ENCODE measurements at places on chromosomes 1 and 21.

- DNase-seq = no peak
Measured at GRCh38 chr1:119038363-119038762, 50.2 kb upstream of the TBX15 start.

GRCh38 chr1:192808163-192808517, 699 bp upstream of the RGS2 start:
- no peak for DNase-seq

GRCh38 chr21:42809577-42810475, 69.5 kb downstream of the WDR4 start:
- DNase-seq = no peak

GRCh38 chr1:111512931-111513330, 9.5 kb upstream of the ADORA3 start:
- no peak for DNase-seq

GRCh38 chr1:172824209-172824608, 165.3 kb downstream of the FASLG start:
- no peak for DNase-seq

DNA sequence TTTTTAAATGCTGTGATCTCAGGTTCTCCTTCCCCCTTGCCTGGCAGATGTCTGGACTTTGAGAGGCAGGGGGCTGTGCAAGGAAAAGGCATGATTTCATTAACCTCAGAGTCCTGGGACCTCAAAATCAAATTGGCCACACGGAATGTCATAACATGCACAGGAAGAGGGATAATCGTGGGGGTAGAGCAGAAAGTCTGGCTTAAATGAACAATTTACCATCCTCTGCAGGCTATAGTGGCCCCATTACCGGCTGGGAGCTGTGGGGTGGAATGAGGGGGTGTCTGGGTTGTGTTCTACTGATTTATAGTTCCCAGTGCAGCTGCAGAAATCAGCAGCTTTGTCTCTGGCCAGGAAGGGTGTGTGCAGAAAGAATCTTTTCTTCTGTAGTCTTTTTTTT, 10.8 kb downstream of the OPRD1 start:
- no peak for DNase-seq

GRCh38 chr1:1128454-1129139, 12.7 kb upstream of the C1orf159 start:
- no peak for DNase-seq

GRCh38 chr21:44902268-44903049, 18.2 kb downstream of the ITGB2 start:
- no peak for DNase-seq

DNA sequence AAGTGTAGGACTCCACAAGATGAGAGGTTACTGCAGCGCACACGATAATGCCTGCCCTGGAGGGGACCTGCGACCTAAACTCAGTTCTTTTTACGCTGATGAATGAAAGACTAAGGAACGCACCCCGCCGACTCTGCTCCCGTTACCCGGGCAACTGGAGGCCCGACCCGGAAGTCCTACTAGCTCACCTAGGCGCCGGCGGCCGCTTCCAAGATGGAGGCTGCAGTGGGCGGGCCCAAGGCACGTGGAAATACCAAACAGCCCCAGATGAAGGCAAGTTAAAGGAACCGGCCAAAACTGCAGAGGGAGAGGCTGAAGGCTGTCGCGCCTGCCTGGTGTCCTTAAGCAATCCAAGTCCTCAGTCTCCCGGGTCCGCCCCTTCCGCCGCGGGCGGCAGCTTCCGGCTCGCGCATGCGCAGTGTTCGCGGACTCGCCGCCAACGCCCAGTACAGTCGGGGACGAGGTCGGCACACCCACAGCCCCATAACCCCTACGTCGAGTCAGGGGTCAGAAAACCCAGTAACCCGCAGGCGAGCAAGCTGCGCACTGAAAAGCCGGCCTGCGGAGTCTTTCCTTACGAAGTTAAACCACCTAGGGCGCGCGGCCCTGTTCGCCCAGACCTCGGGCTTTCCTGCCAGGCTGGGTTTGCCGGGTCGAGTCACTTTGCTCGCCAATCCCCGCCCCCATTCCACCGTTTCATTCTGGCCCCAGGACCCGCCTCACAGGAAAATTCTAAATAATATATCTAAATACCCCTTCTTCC, at the start of gene SETD4:
TSS of gene SETD4 (minus strand) at position 368 of the 763 bp plus-strand sequence. CDS start 1,638 bp downstream, outside the sequence.
- DNase-seq = peak; percentile 96

GRCh38 chr1:90707363-90707710, 9.8 kb downstream of the BARHL2 start:
- peak; percentile 62 for DNase-seq

GRCh38 chr1:30675761-30676160, 47.6 kb downstream of the MATN1 start:
- no peak for DNase-seq

- DNase-seq = no peak
Measured at GRCh38 chr1:180534214-180534613, 24.6 kb upstream of the OVAAL start.

DNA sequence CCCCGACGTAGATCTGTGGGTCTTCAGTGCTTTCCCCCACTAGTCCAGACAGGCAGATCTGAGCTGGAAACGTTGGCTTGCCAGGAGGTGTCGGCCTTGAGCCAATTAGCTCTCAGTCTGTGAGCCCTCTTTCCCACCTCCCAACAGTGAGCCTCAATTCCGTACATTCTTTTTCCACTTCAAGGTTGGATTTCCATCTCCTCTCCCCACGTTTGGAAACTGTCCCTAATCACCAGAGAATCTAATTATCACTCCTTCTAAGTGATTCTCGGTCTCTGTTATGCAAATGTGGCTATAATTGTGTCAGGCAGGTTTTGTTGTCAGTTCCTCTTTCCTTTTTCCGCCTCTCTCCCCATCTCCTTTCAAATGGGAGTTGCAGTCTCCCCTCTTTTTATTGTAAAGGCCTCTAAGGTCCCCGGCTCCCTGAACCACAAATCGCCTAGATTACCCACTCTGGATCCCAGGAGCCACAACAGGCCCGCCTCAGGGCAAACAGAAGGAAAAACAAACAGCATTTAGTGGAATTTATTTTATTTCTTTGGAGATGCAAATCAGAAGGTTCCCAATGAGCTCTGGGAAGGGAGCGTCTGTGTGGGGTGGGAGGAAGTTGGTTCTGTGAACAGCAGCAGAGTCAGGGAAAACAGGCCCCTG, 29.4 kb upstream of the LRRN2 start:
- no peak for DNase-seq

- DNase-seq = peak; percentile 65
Measured at GRCh38 chr1:26029864-26030481, 8.4 kb downstream of the EXTL1 start.

DNA sequence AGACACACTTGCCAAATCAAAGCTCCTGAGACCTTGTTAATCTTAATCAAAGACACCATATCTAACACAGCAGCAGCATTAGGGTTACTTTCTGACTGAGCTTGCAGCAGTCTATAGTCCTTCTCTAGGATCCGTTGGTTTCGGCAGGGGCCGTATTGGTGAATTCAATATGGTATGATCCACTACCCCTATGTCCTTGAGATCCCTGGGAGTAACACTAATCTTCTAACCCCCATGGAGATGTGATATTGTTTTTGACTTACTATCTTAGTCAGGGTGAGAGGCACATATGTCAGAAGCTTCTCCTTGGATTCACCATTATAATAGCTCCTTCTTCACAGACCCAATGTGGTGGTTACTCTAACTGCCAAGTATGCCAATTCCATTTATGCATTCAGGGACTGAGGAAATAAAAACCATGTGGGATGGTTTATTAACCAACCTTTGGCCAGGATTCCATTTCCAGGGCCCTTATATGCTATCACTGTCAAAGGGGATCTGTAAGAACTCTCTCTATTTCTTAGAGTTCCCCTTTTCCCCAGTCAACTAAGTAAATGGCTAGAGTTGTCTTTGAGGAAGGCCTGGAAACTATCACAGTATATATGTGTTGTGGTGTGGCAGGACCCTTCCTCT, 673.6 kb upstream of the USP24 start:
- no peak for DNase-seq

DNA sequence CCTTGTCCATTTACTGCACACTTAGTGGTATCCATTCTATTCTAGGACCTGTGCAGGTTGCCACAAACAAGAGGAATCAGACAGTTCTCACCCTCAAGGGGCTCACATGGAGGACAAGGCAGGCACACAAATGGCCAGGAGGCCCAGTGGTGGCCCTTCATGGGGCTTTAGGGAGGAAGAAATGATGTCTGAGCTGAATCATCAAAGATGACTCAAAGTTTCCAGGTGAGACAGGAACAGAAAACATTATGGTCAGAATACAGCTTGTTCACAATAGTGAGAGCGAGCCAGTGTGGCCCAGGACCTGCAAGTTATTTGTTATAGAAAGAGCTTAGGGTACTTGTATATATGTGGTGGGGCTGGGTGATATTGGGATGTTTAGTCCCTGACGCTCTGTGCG, 26.4 kb downstream of the SHISAL2A start:
- no peak for DNase-seq

- no peak for DNase-seq
Measured at GRCh38 chr1:111600886-111601386, 18.7 kb upstream of the RAP1A start.

GRCh38 chr1:93827128-93827527, 51.9 kb downstream of the DNTTIP2 start:
- no peak for DNase-seq

DNA sequence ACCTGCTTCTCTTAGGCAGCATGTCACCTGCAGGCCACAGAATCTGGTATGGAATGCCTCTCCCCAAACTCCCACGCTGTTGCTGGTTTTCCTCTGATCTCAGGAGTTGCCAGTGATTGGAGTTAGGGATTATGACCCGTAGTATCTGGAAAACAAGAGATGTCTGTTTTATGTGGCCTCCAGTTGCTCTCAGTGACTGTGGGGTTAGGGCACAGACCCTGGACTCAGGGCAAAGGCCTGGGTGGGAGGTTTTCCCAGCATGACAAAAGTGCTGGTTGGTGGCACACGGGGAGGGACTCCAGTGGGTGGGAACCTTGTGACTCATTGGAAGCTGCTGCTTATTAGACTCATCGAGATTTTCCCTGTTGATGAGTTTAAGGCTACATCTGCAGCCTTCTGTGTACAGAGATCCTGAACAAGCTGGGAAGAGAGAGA, at the start of gene NR1I3:
TSS of gene NR1I3 (minus strand) at position 165 of the 435 bp plus-strand sequence. CDS start 1,638 bp downstream, outside the sequence.
- no peak for DNase-seq

GRCh38 chr1:84278905-84279304, 22.6 kb upstream of the SAMD13 start:
- no peak for DNase-seq

- no peak for DNase-seq
Measured at GRCh38 chr1:218537122-218537913, 192.2 kb downstream of the TGFB2 start.

GRCh38 chr1:109229531-109230127, 15.9 kb downstream of the SARS1 start:
- no peak for DNase-seq

GRCh38 chr1:53968125-53968513, 22.0 kb downstream of the LRRC42 start:
- DNase-seq = no peak

DNA sequence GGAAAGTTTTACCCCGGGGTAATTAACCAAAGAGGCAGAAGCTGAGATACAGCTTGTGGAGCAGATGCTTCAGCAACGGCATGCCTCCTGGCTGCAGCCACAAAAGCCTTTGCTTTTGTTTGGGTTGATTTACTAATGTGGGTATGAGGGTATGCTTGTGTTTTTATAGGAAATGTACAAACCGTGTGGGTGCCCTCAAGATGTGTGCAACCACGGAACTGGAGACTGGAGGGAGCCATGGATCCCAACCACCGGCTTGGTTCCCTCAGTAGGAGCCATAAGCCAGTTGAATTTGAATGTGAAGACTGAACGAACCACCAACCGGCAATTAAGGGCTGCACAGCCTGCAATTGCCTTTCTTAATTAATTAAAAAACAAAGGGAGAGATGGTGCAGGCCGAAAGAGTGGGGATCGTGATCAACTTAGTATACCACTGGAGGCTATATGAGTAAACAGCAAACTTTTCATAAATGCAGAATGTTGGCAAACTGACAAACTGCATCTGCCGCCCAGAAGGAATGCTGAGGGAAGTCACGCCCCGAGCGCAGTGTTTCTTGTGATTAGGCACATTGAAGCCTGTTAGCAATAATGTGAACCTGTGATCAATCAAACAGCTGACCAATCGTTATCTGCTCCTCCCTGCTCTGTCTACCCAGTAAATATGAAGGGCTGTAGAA, 104.1 kb downstream of the DISP1 start:
- no peak for DNase-seq

GRCh38 chr21:44958471-44959191, 18.8 kb downstream of the SLX9 start:
- DNase-seq = no peak

DNA sequence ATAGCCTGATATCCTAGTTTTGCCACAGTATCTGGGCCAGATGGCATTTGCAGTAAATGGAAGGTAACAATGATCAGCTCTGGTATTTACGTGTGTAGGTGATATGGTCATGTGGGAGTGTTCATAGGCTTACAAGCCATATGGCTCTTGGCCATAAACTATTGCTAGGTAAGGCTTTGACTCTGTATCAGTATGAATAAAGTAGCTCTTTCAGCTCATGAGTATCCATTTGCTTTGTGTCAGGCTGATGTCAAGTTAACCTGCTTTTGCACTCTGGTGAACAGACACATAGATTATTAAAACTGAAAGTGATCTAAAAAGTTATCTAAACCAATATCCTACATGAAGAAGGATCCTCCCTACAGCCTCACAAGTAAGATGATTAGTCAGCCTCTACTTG, 69.0 kb downstream of the DDR2 start:
- DNase-seq = no peak

GRCh38 chr1:184048561-184049240, 2.8 kb upstream of the TSEN15 start:
- no peak for DNase-seq

- DNase-seq = no peak
Measured at GRCh38 chr1:241095847-241096246, 261.2 kb downstream of the RGS7 start.

- DNase-seq = peak; percentile 74
Measured at GRCh38 chr1:193462629-193463320, 276.4 kb upstream of the B3GALT2 start.

GRCh38 chr1:175894581-175894980, 151.2 kb upstream of the TNR start:
- DNase-seq = no peak

GRCh38 chr1:235019961-235020360, 108.7 kb downstream of the TOMM20 start:
- no peak for DNase-seq

- no peak for DNase-seq
Measured at GRCh38 chr1:236753964-236754363, 41.1 kb upstream of the MTR start.

DNA sequence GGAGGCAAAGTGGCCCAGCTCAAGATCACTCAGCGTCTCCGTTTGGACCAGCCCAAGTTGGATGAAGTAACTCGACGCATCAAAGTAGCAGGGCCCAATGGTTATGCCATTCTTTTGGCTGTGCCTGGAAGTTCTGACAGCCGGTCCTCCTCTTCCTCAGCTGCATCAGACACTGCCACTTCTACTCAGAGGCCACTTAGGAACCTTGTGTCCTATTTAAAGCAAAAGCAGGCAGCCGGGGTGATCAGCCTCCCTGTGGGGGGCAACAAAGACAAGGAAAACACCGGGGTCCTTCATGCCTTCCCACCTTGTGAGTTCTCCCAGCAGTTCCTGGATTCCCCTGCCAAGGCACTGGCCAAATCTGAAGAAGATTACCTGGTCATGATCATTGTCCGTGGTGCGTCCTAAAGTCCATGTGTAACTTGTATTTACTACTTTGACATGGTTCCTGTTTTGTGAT, 2.7 kb downstream of the RBM15 start:
- no peak for DNase-seq
